ENCODE measurements at places on chromosomes 4 and X.

DNA sequence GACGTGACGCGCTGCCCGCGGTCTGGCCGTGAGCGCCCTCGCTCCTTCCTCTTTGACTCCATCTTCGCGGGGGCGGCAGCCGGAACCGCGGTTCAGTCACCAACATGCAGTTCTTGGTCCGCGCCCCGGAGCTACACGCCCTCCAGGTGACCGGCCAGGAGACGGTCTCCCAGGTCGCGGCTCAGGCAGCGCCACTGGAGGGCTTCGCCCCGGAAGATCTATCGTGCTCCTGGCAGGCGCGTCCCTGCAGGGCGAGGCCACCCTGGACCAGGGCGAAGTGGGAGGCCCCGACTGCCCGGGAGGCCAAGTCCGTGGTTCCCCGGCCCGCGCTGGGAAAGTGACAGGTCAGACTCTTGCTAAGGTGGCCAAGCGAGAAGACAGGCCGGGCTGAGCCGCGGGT, 2.9 kb downstream of the TRIML2 start:
- DNase-seq: no peak

- no peak for DNase-seq
Observed at GRCh38 chr4:140740422-140740821, 15.8 kb downstream of the TBC1D9 start.

GRCh38 chr4:119794681-119795080, 166.1 kb upstream of the PDE5A start:
- DNase-seq: no peak

GRCh38 chrX:135273162-135273561, 21.3 kb downstream of the ETDA start:
- no peak for DNase-seq

DNA sequence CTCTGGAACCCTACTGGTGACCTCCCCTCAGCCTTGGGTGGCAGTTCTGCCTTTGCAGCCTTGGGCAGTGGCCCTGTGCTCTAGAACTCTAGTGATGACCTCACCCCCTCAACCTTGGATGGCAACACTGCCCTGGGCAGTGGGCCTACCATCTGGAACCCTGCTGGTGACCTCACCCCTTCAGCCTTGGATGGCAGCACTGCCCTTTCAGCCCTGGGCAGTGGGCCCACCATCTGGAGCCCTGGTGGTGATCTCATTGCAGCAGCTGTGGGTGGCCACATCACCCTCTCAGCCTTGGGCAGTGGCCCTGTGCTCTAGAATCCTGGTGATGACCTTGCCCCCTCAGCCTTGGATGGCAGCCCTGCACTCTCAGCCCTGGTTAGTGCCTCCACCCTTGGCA, 129.3 kb downstream of the RBMX2 start:
- DNase-seq: no peak

GRCh38 chr4:68872643-68873502, 57.1 kb downstream of the UGT2B10 start:
- no peak for DNase-seq

DNA sequence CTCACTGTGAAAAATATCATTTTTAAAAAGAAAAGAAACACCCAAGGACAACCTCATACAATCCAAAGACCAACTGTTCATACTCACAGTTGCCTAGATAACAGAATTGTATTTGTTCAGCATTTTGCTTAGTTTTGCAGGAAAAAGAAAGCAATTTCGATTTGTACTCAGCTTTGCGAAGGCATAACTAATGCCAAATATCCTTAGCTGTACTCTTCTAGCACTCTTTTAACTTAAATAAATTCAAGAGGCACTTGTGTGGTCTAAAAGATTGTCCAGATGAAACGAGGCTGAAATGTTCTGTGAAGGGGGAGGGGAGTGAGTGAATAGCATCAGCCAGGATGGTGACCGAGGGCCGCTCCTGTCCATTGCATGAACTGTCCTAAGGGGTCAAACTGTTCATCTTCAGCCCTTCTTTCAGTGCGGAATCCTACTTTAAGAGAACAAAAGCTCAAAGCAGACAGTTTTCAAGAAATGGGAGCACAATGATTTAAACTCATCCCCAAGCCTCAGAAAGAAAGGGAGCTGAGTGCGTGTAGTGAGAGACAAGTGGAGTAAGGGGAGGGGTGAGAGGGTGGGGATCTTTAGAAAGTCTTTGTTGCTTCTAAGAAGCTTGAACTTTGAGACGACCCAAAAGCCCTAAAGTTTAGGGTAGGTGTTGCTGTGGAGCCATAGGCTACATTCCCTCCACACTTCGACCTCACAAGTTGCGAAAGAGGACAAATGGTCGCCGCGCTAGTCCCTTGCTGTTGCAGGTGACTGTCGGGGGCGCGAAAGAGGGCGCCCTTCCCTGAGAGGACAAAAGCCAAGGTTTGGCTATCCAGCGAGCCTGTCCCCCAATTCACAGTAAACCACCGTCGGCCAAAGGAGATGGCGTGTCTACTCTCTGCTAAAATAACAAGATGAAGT, 4.0 kb upstream of the NEUROG2 start:
- DNase-seq: no peak

GRCh38 chr4:105417624-105418023, 56.2 kb downstream of the PPA2 start:
- DNase-seq: no peak

DNA sequence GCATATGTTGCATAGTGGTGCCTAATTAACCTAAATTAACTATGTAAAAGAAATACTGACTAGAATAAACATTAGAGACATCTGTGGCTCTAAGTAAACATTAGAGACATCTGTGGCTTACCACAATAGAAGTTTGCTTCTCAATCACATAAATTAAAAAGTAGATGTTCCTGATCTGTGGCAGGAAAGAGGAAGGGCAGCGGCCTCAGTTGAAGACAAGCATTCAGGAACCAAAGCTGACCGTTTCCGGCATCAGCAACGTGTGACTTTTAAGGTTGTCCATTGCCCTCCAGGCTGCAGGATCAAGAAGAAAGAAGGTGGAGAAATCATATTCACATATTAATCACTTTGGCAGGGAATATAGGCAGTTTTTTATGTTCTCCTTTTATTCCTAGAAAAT, 336.3 kb upstream of the TRAM1L1 start:
- no peak for DNase-seq

- no peak for DNase-seq
Observed at GRCh38 chr4:188214861-188215260, 75.6 kb downstream of the TRIML1 start.

GRCh38 chr4:75002381-75002780, 69.5 kb downstream of the PARM1 start:
- DNase-seq: no peak
